Globus pallidus (tissue), 1 donor: ENCODE measurements at places on chromosomes 6 and 20.

DNA sequence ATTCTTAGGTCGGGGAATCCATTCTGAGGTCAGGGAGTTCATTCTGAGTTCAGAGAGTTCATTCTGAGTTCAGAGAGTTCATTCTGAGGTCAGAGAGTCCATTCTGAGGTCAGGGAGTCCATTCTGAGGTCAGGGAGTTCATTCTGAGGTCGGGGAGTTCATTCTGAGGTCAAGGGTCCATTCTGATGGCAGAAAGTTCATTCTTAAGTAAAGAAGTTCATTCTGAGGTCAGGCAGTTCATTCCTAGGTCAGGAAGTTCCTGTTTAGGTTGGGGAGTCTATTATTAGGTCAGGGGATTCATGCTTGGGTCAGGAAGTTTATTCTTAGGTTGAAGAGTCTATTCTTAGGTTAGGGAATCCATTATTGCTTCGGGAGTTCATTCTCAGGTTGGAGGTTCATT, 16.5 kb upstream of the NXT1 start:
- no peak for DNase-seq

DNA sequence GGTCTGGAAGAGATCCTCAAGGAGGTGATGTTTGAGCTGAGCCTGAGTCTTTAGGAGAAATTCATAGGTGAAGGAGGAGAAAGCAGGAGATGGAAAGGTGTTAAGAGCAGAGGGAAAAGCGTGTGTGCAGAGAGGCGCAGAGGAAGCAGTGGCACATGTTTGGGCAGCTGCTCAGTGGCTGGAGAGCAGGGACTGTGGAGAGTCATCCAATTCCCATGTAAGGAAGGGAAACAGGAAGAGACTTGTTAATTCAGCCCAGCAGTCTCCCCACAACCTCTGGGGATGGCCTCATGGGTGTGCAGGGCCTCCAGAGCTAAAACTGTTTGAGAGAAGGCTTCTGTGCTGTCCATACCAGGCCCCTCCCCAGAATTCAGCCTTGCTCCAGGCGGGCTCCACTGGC, 16.2 kb downstream of the AAR2 start:
- DNase-seq: no peak

DNA sequence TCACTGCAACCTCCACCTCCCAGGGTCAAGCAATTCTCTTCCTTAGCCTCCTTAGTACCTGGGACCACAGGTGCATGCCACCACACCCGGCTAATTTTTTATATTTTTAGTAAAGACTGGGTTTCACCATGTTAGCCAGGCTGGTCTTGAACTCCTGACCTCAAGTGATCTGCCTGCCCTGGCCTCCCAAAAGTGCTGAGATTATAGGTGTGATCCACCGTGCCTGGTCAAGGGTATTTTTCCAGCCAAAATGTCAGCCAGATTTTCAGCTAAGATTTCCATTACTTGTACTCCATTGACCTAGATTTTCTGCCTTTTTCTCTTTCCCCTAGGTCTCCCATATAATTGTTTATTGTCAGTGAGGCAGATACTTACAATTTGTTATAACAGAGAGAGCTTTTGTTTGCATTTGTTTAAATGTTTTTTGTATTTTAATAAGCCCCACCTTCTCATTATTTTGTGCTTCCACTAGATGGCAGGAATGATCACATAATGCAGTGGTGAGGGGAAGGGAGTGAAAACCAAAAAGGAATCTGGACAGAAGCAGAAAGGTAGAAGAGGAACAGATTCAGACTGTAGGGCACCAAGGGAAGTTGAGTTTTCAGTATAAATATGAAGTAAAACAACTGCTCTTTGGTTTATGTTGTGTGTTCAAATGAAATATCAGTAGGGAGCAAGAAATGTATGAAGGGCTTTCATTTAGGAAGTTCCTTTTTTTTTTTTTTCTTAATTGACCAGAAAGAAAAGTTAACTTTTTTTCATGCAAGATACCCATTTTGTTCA, 29.7 kb downstream of the RPF2 start:
- DNase-seq: peak; percentile 56

- DNase-seq: no peak
These were observed 5.1 kb downstream of the LZTS3 start for GRCh38 chr20:3168079-3168828.

GRCh38 chr6:142328070-142328469, 26.3 kb downstream of the ADGRG6 start:
- DNase-seq: no peak

DNA sequence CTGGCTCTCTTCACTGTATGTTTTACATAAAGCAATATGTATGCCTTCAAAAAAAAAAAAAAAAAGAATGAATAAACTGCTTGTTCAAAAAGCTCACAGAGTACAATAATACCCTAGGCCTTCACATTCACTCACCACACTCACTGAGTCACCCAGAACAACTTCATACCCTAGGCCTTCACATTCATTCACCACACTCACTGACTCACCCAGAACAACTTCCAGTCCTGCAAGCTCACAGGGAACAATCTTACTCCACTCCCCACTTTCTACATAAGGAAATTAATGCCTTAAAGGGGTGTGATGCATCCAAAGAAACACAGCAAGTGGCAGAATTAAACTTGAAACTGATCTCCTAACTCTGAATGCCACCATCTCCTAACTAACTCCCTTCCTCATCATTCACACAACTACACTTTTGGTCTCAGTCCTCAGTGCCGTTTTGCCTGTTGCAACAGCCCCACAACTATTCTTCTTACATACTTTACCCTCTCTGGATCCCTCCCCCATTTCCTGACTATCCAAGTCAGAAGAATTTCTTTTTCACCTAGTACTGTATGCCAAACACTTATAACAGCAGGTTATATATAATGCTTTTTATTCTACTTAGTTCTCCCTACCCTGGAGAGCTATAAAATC, 34.2 kb downstream of the NHSL1 start:
- DNase-seq: no peak

DNA sequence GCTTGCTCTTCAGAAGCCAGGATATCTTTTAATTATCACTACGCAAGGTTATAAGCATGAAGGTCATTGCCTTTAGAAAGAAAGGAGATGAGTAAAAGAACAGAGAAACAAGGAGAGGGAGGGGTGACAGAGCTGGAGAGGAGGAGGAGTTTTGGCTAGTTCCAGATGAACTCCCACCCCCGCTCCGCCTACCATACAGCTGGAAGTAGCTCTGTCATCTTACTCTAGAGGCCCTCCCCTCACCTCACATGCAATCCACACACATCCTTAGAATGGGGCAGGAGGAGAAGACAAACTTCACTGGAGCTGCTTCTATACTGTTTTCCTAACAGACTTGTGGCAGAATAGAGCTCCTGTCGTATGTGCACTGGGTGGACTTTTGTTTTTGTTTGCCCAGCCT, 144.7 kb downstream of the SCML4 start:
- DNase-seq: no peak

GRCh38 chr20:14951707-14952418, 614.5 kb upstream of the FLRT3 start:
- DNase-seq: no peak

DNA sequence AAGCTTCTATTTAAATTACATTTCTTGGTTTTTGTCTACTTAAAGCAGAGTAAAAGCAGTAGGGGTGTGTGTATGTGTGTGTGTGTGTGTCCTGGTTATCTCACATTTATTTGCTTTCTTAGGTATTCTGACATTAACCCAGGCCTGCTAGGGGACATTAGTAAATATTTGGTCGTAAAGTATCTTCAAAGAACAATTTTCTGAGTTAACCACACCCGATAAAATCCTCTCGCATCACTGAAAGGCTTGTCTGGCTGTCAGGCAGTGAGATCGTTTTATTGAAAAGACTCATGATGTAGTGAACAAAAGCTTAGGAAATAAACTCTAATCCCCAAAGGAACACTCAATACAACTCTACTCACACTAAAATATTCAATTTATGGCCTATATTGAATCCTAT, 77.9 kb downstream of the ZNF217 start:
- no peak for DNase-seq

DNA sequence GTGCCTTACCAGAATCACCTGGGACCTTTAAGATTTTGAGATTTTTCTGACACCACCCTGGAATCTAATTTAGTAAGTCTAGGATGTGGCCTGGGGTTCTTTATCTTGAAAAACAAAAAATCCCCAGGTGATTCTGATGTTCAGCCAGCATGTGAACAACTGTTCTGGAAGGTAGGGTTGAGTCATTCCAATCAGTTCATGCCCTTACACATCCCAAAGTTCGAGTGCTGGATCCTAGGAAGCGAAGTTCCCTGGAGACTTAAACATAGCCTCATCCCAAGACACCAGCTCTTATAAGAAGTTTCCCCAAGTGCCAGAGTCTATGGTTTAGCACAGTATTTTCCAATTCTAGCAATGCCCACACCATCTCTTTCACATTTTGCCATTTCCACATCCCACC, 6.3 kb upstream of the TSHZ2 start:
- no peak for DNase-seq

GRCh38 chr6:113741651-113742050, 115.5 kb upstream of the MARCKS start:
- DNase-seq: no peak

DNA sequence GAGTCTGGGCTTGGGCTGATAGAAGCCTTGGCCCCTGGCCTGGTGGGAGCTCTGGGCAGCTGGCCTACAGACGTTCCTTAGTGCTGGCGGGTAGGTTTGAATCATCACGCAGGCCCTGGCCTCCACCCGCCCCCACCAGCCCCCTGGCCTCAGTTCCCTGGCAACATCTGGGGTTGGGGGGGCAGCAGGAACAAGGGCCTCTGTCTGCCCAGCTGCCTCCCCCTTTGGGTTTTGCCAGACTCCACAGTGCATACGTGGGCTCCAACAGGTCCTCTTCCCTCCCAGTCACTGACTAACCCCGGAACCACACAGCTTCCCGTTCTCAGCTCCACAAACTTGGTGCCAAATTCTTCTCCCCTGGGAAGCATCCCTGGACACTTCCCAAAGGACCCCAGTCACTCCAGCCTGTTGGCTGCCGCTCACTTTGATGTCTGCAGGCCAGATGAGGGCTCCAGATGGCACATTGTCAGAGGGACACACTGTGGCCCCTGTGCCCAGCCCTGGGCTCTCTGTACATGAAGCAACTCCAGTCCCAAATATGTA, 957 bp upstream of the VEGFA start:
- no peak for DNase-seq

- DNase-seq: no peak
These were observed 137.2 kb downstream of the EDN3 start for GRCh38 chr20:59437601-59438031.

DNA sequence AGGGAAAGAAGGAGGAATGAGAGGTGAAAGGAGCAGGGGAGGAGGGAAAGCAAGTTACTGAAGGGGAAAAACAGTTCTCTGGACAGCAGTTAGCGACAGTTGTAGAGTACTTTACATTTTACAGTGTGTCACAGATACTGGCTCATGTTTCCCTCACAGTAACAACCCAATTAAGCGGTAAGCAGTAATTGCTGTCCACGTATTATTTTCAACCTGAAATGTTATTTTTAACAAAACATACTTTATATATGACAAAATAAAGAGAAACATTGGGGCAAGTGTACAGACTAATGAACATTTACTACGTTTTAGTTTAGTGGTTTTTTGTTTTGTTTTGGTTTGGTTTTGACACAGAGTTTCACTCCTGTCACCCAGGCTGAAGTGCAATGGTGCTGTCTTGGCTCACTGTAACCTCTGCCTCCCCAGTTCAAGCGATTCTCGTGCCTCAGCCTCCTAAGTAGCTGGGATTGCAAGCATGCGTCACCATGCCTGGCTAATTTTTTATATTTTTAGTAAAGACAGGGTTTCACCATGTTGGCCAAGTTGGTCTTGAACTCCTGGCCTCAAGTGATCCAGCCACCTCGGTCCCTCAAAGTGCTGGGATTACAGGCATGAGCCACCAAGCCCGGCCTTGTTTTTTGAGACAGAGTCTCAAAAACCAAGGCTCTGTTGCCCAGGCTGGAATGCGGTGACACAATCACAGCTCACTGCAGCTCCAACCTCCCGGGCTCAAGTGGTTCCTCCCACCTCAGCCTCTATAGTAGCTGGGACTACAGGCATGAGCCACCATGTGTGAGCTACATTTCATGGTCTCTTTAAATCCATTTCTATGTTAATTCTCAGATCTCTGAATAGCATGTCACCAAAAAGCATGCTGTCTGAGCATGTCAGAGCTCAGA, 22.6 kb upstream of the BTN3A2 start:
- no peak for DNase-seq

DNA sequence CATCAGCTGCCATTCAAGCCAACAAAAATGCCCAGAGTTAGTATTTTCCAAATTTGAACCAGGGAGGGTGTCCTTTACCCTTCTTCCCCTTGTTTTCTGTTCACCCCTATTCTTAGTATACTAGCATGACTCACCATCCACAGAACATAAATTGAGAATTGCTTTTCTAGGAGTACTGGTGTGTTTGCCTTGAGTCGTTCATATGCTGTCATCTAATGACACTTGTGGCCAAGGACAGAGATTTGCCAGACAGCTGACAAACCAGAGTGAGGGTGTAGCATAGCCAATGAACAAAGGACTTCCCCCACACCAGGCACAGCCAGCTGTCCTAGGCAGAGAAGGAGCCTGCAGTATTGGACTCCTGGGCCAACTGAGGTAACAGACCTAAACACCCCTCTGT, 62.2 kb downstream of the FILIP1 start:
- no peak for DNase-seq

DNA sequence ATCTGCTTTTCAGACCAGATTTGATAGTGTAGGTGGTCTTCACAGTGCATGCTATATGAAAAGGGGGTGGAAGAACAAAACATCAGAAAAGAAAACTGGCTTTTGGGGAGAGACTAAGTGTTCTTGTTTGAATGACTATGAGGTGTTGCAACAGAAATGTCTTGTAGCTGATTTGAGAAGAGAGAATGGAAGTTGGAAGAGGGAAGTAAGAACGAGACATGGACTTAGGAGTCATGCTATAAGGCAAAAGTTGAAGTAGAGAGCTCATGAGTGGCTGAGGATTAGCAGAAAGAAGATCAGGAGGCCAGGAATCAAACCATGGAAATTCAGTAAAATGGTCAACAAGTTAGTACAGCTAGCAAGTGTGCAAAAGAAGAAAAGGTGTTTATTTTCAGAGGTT, 32.1 kb downstream of the FNDC1 start:
- DNase-seq: peak; percentile 10

DNA sequence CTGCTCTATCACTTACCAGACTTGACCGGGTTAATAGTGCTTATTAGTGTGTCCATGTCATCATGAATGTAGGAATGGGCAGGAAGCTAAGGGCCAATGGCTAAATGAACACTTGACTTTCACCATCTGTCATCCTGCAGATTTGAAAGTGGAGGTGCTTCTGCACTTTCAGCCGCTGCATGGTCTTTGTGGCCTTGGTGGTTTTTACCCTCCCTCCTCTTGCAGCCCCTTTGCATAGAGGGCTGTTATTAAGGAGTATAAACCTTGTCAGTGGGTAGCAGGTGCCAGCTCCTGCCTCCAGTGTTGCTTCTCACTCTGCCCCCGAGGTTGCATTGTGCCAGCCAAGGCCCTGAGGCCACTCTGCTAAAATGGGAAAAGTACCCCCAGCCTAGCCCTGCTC, 122.2 kb upstream of the TNFAIP3 start:
- DNase-seq: no peak
